ENCODE measurements at places on chromosomes 1 and 21. TPM values are rescaled to one million over a fixed set of nuclear protein-coding genes. Genes with fewer than 3 reads are reported as not detected.
A peak's percentile ranks its signal among the peaks of the same experiment; 100 is the strongest.

- DNase-seq, result peak; percentile 49
These were observed 176.2 kb downstream of the ROR1 start for GRCh38 chr1:63950023-63950422.

- no peak for DNase-seq
These were observed 16.6 kb upstream of the MFN2 start for GRCh38 chr1:11963622-11964021.

GRCh38 chr1:200380589-200381021, 29.2 kb downstream of the ZNF281 start:
- DNase-seq, result no peak

DNA sequence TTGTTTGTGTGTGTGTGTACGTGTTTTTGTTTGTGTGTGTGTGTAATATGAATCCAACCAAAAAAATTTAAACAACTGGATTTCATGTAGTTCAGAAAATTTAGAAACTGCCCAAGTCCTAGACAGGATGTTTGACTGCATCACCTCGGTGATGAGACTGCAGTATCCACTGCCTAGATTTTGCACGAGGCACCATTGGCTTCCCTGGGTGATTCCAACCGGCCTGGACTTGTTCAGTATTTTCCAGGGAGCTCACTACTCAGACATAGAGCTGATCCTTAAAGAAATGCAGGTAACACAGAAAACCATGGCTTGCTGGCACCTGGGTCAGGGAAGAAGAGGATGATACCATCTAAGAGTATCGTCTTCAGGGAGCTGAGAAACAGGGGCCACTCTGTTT, 18.2 kb upstream of the KCNK2 start:
- DNase-seq, result no peak

- DNase-seq, result no peak
These were observed 35.8 kb downstream of the CELF3 start for GRCh38 chr1:151680826-151681225.

GRCh38 chr1:87863317-87863716, 534.6 kb downstream of the LMO4 start:
- no peak for DNase-seq

- DNase-seq, result no peak
These were observed 675.6 kb downstream of the SMYD3 start for GRCh38 chr1:245831518-245831917.

DNA sequence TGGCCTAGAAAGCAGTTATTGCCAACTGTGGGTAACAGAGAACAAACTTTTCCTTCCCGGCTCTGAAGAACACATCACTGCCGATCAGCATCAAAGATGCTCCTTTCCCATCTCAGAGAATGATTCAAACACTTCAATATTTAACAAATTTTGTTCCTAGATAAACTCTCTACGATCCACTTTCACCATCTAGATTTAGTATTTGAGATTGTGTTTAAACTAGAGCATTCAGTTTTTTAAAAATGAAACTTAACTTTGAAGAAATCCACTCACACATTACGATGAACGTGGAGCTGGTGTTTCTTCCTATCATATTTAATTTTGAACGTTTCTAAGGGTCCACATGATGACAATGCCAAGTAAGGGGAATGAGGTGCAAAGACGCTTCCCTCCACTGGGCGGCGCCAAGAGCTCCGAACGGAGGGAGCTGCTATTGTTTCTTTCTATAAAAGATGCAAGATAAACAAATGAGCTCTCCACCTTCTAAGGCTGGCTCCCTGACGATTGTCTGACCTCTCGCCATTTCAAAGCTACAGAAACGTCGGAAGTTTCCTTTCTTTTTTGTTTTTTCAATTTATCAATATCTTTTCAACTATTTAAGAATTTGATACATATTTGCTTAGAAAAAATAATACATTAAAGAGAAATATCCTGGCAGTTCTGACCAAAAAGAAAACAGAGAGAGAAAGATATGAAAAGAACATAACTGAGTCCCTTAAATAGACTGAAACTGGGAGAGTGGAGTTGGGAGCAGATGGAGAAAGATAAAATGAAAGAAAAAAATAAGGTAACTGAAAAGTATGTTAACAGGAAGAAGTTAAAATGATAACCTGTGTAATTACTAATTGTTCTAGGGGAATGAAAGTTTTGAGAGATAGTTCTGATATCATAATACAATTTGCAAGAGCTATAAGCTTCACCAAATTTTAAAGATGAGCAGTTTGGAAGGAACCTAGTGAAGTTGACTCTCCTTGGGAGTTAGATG, 4.4 kb upstream of the BARHL2 start:
- no peak for DNase-seq

DNA sequence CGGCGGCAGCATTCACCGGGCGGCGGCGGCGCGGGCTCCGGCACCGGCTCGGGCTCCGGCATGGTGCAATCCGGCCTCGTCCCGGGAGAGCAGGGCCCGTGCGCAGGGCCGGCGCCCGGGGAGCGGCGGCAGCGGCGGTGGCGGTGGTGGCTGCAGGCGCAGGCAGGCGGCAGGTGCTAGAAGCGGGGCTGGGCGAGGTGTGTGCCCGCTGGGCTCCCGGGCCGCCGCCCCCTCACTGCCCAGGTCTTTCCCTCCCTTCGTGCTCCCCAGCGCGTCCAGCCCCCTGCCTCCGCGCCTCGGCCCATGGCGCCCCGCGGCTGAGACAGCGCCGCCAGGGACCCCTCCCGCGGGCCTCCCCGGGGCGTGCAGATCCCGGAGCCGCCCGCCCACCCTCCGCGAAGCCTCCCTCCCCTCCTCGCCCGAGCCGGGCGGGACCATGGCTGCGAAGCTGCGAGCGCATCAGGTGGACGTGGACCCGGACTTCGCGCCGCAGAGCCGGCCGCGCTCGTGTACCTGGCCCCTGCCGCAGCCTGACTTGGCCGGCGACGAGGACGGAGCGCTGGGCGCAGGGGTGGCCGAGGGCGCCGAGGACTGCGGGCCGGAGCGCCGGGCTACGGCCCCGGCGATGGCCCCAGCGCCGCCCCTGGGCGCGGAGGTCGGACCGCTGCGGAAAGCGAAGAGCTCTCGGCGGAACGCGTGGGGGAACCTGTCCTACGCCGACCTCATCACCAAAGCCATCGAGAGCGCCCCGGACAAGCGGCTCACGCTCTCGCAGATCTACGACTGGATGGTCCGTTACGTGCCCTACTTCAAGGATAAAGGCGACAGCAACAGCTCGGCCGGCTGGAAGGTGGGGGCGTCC, 492 bp downstream of the FOXO6 start:
- DNase-seq, result no peak

DNA sequence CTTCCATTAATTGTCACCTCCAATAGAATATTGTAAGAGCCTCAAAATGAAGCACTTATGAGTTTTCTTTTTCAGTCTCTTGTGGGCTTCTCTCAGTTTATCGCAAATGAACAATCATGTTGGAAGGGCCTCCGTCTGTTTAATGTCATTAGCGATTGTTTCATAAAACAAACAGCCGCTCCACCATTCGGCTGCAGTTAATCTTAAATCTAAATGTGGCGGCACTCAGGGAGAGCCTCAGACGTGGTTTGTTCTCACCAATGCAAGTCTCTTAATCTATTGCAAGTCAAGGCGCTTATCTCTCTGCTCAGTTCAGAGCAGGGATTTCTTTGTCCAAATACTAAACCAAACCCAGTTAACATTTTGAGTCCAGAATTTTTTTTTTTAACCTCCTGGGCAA, 34.9 kb upstream of the ESRRG start:
- DNase-seq, result no peak

DNA sequence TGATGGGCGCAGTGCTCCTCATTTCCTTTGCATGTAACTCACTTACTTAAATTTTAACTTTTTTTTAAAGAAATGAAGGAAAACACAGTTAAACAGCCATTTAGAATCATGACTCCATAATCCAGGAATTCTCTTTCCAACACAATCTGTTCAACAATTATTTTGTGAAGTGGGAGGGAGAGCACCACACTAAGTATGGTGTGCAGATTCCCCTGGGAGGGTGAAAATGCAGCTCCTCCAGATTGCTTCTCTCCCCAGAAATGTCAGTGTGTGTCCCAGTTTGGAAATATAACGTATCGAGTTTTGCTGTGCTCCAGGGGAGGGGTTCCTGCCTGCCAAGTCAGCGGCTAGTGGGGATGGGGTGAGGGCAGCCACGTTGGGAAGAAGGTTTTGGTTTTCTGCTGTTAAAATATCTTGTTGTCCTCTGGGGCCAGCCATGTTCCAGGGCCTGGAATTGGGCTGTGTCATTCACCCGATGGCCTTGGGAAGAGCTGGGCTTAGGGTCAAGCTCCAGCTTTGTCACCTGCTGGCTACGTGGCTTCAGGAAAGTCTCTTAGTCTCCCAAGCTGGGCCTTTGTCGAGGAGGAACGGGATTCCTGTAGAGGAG, 17.3 kb upstream of the DISP3 start:
- DNase-seq, result no peak

GRCh38 chr1:28751315-28752060, 14.7 kb downstream of the YTHDF2 start:
- no peak for DNase-seq

- DNase-seq, result peak; percentile 49
These were observed 4.0 kb downstream of the JUN start for GRCh38 chr1:58779801-58780382.

DNA sequence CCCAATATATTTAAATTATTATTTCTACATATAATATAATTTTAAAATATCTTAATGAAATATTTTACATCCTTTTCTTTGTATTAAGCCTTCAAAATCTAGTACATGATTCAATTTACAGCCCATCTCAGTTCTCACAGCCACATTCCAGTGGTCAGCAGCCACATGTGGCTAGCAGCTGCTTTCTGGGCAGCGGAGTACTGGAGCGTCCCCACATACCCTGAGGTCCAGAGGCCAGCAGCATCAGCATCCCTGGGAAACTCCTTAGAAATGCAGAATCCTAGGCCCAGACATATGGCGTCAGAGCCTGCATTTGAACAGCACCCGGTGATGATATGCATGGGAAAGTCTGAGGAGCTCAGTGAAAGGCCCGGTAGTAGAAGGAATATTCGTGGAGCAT, 8.6 kb upstream of the LHX4 start:
- no peak for DNase-seq

DNA sequence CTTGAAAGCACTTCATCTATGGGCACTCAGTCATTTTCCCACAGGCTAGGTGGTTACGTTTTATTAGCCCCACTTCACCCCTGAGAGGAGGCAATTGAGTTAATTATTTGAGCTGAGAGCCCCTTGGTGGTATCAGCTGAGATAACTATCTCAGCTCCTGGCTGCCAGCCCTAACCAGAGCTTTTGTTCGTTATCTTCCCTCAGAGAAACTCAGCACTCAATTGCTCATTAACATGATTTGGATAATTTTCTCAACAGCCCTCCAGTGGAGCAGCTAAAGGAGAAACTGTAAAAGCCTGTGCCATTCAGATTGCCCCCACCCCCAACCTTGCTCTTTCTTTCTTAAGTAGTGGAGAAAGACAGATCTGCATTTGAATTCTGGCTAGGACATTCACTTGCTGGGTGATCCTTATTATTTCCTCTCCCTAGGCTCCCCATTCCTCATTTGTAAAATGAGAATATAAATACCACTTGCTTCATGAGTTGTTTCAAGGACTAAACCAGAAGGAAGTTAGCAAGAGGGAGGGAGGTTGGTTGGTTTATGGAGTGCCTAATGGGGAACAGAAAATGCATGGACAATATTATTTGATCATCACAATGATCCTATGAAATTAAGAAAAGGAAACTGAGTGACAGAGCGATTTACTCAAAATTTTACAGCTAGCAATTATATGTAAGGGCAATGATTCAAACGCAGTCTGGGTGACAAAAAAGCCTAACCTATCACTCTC, 218.7 kb upstream of the FGGY start:
- no peak for DNase-seq

DNA sequence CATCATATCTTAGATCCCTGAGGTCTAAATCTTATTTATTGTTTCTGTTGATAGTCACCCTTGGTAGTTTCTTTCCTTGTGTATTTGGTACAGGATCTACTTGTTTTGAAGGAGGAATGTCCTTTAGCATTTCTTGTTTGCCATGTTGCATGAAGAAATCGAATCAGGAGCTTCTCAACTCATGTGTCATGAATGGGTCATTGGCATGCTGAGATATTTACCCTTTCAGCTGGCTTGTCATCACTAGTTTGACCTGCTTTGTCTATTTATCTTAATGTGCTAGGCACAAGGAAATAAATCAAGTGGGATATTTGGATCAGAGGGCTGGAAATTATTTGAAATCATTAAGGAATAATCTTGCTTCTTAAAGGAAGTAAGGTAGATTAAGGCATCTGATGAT, 23.8 kb downstream of the THEM4 start:
- DNase-seq, result no peak

- no peak for DNase-seq
These were observed 1331.1 kb downstream of the MRPL39 start for GRCh38 chr21:24276204-24276603.

DNA sequence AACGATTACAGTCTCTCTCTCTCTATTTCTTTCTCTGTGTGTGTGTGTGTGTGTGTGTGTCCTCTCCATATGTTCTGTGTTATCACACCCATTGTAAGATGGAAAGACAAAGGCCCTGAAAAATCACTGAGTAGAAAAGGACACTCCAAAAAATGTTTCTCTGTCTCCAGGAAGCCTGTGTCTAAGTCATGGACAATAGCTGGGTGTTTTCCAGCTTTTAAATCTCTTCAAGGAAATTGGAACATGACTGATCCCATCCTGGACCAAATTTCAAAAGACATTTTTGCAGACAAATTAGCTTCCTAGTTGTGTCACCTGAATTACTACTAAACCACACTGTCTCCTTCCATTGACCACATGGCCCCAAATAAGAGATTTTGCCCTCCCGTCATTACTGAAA, 31.0 kb upstream of the LMX1A start:
- no peak for DNase-seq

The FAM167B gene
- 16.8 TPM for total RNA-seq

The LCE2A gene
- total RNA-seq, result not detected

The CFHR2 gene
- not detected for total RNA-seq

The GBP6 gene
- total RNA-seq, result 1.3 TPM

The LYPD8 gene
- not detected for total RNA-seq

The OR2L3 gene
- not detected for total RNA-seq

The SPRR2G gene
- total RNA-seq, result not detected

The EGLN1 gene
- total RNA-seq, result 25.2 TPM

The FMO1 gene
- total RNA-seq, result 1.9 TPM

The C1orf74 gene
- 2.2 TPM for total RNA-seq

The UBQLN4 gene
- total RNA-seq, result 35.9 TPM

Measured in left lung (tissue), 14 donors.